ENCODE measurements at places on chromosomes 2 and 18.

GRCh38 chr2:239001794-239002193 is 153.9 kb downstream of the TWIST2 start:
- DNase-seq: no peak

- DNase-seq: no peak
These were observed 65.7 kb downstream of the RRM2 start for GRCh38 chr2:10188211-10188610.

DNA sequence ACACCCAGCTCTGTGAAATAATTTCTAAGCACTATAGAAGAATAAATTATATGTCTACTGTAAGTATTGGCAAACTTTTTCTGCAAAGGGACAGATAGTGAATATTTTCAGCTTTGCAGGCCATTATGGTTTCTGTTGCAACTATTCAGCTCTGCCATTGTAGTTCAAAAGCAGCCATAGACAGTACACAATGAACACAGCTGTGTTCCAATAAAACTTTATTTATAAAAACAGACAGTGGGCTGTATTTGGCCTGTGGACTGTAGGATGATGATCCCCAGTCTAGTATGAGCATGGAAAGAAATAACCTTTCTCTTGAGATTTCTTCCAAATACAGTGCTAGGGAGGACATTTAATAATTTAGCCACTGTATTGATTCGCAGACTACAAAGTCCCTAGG is 35.2 kb upstream of the THOC1 start:
- DNase-seq: no peak

DNA sequence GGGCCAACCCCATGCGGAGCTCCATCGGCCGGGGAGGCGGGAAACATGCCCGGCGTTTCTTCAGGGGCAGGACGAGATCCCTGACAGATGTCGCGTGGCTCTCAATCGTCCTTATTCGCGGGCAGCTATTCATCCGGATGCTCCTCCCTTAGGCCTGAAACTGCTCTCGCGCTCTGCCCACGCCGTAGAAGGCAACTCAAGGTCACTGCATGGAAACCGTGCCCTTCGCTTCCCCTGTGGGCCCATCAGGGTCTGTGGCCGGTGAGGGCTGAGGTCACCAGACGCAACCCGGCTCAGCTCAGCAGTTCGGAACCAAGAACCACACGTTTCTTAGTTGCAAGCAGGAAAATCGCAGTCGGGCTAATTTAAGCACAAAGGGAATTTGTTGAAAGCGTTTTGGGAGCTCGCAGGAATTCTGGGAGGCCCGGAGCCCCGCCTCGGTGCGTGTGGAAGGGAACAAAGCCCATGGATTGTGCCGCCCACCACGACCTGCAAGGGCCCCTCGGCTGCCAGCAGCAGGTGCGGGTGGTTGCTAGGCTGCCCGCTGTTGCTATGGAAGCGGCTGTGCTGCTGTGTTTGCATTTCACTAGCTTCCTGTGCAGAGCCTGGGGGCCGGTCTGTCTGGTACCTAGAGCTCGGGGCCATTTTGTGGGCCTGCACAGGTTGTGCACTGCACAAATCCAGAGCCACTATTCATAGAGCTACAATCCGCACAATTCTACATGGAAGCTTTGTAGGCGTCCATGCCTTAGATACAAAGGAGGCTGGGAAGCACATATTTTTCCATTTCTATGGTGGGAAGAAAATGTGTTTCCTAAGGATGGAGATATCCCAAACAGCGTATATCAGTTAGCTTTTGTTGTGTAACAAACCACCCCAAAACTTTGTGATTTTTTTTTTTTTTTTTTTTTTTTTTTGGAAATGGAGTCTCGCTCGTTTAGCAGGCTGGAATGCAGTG is 6.0 kb upstream of the ALLC start:
- peak; percentile 60 for DNase-seq

- no peak for DNase-seq
These were observed 66.8 kb downstream of the BMPR2 start for GRCh38 chr2:202442882-202443281.

DNA sequence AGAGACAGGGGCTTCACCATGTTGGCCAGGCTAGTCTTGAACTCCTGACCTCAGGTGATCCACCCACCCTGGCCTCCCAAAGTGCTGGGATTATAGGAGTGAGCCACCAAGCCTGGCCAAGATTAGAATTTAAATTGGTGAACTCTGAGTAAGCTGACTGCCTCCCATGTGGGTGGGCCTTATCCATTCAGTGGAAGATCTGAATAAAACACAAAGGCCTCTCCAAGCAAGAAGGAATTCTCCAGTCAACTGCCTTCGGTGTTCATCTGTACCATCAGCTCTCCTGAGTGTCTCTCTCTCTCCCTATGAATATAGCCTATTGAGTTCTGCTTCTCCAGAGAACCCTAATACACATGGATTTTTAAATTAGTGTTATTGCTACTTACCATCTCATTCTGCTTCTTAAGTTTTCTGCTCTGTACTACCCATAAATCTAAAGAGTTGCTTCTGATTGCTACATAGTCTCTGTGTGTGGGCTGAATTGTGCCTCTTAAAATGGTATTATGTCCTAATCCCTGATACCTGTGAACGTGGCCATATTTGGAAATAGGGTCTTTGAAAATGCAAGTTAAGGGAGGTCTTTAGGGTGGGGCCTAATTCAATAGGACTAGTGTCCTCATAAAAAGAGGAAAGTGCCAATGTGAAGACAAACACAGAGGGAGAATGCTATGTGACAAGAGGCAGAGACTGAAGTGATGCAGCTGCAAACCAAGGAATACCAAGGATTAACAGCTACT is 36.3 kb downstream of the FBXO11 start:
- DNase-seq: no peak
